ENCODE measurements at places on chromosomes 11 and 22. TPM values are rescaled to one million over a fixed set of nuclear protein-coding genes. Genes with fewer than 3 reads are reported as not detected.

DNA sequence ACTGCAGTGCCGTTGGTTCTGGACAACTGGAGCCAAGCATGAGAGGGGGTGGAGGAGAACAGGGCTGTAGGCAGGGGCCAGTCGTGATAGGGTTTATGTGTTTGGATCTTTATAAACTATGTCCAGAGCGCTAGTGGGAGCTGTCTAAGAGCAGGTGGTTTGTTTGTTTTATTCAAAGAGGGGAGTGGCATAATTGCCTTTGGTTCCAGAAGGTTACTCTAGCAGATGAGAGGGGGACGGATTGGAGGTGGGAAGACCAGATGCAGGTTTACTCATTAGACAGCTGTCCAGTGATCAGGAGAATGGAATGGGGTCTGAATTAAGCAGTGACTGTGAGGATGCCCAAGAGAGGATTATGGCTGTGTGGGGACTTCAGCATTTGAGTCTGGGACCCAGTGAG is 109.3 kb upstream of the TBCEL start:
- no peak overlapping the region for H3K27ac ChIP-seq
- peaks cover 7% of the 10 kb centered on the region for H3K27me3 ChIP-seq
- no peak overlapping the region for H3K4me3 ChIP-seq
- H3K36me3 ChIP-seq: no peaks in the 10 kb centered on the region
- DNase-seq: no peak

DNA sequence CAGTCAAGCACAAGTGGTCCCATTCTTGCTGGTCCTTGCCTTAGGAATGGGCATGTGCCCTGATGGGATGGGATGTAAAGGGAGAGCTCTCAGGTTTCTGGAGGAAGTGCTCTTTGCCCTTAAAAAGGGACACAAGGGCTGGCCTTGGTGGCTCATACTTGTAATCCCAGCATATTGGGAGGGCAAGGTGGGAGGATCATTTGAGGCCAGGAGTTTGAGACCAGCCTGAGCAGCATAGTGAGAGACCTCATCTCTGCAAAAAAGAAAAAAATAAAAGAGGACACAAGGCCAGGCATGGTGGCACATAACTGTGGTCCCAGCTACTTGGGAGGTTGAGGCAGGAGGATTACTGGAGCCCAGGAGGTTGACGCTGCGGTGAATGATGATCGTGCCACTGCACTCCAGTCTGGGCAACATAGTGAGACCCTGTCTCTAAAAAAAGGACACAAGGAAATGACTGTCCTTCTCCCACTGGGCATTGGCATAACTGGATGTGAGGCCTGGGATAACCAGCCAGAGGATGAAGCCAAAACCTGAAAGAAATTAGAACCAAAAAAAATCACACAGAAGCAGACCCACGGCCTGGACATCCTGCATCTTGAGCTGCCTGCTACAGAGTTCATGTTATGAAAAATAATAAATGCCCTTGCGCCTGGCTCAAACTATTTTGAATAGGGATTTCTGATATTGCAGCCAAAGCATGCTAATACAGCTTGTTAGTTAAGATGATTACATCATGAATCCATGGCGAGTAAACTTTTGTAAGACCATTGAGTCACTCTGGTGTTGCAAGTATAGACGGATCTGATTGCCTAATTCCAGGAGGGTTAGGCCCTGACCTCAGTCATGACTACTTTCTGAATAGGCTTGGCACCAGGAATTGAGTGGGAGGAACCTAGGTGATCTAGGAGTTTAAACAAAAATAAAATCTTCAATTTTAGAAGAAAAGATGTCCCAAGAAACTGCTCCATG is 12.9 kb upstream of the CRKL start:
- H3K4me3 ChIP-seq: no peak overlapping the region
- peak; percentile 94 for DNase-seq
- peak overlapping the region; percentile 28 for H3K27ac ChIP-seq
- peaks cover 11% of the 10 kb centered on the region for H3K4me1 ChIP-seq
- no peaks in the 10 kb centered on the region for H3K27me3 ChIP-seq
- no peaks in the 10 kb centered on the region for H3K36me3 ChIP-seq

DNA sequence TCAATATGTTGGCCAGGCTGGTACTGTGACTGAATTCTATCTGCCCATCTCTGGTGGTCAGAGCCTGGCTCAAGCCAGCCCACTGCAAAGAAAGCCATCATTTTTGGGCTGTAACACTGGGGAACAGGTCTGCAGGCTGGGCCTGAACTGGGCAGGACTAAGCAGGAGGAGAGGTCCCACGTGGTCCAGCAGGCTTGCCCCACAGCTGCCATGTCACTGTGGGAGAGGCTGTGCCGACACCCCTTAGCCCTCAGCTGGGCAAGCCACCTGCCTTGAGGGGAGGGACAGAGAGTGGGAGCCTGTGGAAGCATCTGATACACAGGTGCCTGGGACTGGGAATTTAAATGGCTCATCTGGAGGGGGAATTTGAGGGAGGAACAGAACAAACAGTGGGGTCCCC is 66.7 kb upstream of the CLTCL1 start:
- no peaks in the 10 kb centered on the region for H3K4me1 ChIP-seq
- DNase-seq: no peak
- H3K36me3 ChIP-seq: peaks cover 45% of the 10 kb centered on the region
- no peaks in the 10 kb centered on the region for H3K27me3 ChIP-seq

DNA sequence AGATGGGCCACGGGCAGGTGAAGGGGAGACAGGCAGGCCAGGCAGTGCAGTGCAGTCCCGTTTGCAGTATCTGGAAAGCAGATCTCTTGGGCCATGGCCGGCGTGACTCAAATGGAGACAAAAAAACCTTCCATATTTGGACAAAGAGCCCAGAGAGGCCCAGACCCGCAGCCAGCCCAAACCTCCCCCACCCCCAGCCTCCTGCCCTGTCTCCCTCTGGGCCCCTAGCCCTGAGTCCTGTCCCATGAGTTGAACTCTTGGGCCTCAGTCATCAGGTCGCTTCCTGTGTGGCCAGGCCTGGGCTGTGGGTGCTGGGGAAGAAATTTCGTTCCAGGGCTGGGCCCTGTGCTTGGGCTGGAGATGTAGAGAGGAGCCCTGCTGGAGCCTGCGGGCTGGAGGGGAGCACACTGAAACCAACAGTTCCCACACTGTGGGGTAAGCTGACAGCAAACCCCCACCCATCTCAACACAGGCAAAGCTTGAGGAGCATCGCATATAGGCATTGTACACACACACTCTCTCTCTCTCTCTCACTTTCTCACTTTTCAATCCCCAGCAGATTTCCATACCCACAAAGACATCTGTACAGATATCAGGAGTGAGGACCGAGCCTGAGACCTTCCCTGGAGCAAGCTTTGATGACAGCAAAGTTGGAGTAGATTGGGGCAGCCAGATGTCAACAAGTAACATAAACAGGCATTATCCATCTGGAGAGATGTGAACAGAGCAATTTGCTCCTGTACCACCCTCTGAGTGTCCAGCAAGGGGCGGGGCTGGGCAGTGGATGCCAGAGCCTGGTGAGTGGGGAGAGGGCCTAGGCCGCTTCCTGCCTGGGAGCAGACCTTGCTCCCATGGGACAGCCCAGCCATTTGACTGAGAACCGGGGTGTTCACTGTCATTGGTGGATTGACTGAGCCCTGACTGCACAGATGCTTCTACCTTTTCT is 17.2 kb downstream of the ARHGEF17 start:
- peaks cover 74% of the 10 kb centered on the region for H3K4me1 ChIP-seq
- no peaks in the 10 kb centered on the region for H3K36me3 ChIP-seq
- H3K27me3 ChIP-seq: no peaks in the 10 kb centered on the region
- peak overlapping the region; percentile 82 for H3K27ac ChIP-seq

- H3K27ac ChIP-seq: no peak overlapping the region
- H3K27me3 ChIP-seq: peaks cover 19% of the 10 kb centered on the region
- H3K4me3 ChIP-seq: no peak overlapping the region
- DNase-seq: no peak
- H3K4me1 ChIP-seq: no peaks in the 10 kb centered on the region
Measured at GRCh38 chr11:121437686-121438078, 14.4 kb upstream of the SORL1 start.

DNA sequence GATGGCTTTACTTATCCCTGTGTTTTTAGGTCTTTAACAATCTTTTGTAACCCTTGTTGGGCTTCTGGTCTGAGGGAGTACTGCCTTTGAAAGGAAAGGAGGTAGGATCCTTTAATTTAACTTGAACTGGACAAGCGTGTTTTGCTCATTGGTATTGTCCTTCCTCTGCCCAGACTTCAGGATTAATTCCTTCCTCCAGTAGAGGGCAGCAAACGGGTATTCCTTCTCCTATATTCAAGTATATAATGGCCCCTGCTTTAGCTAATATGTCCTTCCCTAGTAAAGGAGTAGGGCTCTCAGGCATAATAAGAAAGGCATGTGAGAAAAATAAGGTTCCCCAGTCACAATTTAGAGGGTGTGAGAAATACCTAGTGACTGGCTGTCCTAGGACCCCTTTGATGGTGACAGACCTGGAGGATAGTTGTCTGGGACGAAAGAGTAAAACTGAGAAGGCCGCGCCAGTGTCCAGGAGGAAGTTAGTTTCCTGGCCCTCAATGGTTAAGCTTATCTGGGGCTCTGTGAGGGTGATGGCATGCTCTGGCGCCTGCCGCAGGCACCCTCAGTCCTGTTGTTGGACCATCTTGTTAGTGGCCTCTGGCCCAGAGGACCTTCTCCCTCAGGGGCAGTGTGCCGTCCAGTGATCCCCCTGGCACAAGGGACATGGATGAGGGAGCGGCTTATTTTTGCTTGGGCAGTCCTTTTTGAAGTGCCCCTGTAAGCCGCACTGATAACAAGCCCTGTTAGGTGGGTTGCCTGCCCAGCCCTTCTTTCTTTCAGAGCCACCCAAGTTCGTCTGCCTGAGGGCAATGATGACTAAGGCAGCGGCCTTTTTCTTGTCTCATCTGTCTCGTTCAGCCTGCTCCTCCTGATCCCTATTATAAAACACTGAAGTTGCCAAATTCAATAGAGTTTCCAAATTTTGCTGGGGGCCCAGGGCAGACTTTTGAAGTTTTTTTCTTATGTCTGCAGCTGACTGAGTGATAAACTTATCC is 51.8 kb downstream of the C11orf71 start:
- peak; percentile 33 for DNase-seq
- no peaks in the 10 kb centered on the region for H3K27me3 ChIP-seq
- H3K4me1 ChIP-seq: peaks cover 2% of the 10 kb centered on the region
- no peaks in the 10 kb centered on the region for H3K36me3 ChIP-seq
- H3K27ac ChIP-seq: no peak overlapping the region

GRCh38 chr22:45235101-45235777 is 5.5 kb downstream of the KIAA0930 start:
- no peak overlapping the region for H3K27ac ChIP-seq
- DNase-seq: no peak
- H3K4me3 ChIP-seq: no peak overlapping the region
- H3K4me1 ChIP-seq: peaks cover 10% of the 10 kb centered on the region

GRCh38 chr11:62958547-62959421 is 26.0 kb downstream of the SLC22A6 start:
- no peak for DNase-seq
- H3K4me1 ChIP-seq: no peaks in the 10 kb centered on the region
- H3K36me3 ChIP-seq: no peaks in the 10 kb centered on the region

The MS4A15 gene
- not detected for total RNA-seq

The CCDC90B gene
- total RNA-seq: 67.5 TPM

The GVQW3 gene
- total RNA-seq: 2.0 TPM

The WBP2NL gene
- not detected for total RNA-seq
